ENCODE measurements at places on chromosomes 1 and 21.

DNA sequence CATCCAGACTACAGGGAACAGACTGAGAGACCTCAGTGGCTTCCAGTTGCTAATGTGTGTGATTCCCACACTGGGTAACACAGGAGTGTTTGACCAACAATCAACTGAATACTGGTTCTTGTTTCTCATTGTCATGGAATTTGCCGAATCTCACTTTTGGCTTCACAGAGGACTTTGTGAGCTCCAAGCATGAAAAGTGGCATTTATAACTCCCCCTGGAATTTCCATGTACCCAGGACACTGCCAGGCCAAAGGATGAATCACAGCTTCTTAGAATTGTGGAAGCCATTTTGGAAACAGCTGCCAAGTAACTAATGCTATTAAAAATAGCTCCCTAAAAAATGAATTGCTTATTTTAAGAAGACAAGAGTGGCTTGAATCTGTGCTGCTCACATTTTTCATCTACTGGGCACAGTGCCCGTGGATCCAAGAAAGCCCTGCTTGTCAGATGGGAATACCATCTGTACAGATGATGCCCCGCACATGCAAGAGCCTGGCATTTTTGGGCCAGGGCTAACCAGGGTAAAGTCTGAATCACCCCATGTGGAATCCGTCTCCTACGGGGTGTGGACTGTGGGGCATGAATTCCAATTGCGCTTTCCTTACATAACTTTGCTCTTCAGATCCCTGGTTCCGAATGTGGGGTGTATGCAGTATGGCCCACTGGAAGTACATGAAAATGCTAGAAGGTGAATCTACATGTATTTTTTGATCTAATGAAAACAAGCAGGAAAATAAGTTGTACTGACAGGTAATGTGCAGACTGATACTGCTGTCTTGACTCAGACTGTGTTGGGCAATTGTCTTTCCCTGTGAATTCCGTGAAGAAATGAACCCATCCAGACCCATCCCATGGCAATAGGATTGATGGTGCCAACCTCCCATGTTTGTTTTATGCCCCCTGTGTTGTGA is 487.3 kb downstream of the SIPA1L2 start:
- no peak for DNase-seq

DNA sequence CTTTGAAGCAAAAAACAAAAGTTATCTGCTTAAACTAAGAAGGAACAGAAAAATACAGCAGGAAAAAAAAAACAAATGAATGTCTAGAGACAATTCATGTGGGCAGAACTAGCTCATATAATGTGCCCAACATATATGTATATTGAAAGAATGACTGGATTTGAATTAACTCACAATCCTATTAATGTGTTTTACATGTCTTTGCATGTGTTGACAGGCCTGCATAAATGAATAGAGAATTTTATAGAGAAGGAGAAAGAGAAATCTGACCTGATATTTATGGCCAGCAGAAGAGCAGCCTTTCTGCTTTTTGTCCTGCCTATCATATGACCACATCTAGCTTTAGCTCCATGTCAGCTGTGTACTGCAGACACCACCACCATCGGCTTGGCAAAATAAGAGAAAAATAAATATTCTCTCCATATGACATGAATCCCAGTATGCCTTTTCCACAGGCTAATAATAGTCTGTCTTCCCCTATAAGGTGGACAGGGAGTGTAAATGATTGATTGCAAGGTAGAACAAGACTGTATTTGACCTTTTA is 171.5 kb upstream of the PALMD start:
- DNase-seq: no peak

- DNase-seq: no peak
These were observed 14.8 kb downstream of the KCNN3 start for GRCh38 chr1:154855186-154855851.

- no peak for DNase-seq
These were observed 66.5 kb upstream of the GADD45A start for GRCh38 chr1:67618285-67619018.

- no peak for DNase-seq
These were observed 2.7 kb upstream of the HSPG2 start for GRCh38 chr1:21939650-21940374.

- DNase-seq: no peak
These were observed 24.6 kb downstream of the TEX35 start for GRCh38 chr1:178537382-178538090.

DNA sequence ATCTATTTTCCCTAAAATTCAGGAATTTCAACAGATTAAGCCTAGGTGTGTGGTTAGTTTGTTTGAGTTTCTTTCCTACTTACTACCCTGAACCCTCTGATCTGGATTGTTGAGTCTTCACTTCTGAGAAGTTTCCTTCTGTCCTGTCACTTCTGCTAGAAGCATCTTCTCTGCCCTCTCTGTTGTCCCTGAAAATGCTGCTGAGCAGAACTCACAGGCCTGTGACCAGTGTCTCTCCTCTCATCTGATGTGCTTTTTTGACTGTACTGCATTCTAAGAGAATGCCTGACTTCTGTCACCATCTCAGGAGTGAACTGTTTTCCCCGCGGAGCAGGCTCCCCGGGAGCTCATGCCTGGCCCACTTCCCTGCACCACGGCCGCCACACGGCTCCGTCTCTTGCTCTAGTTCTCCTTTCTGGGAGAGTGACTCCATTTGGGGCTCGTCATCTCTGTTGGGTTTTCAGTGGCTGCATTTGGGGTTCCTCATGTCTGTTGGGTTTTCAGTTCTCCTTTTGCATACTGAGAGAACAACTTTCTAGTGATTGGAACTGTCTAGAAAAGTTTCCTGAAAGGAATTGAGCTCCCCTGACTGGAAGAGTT is 77.9 kb downstream of the POFUT2 start:
- no peak for DNase-seq

GRCh38 chr1:44784094-44785028 is 3.6 kb downstream of the BEST4 start:
- no peak for DNase-seq

DNA sequence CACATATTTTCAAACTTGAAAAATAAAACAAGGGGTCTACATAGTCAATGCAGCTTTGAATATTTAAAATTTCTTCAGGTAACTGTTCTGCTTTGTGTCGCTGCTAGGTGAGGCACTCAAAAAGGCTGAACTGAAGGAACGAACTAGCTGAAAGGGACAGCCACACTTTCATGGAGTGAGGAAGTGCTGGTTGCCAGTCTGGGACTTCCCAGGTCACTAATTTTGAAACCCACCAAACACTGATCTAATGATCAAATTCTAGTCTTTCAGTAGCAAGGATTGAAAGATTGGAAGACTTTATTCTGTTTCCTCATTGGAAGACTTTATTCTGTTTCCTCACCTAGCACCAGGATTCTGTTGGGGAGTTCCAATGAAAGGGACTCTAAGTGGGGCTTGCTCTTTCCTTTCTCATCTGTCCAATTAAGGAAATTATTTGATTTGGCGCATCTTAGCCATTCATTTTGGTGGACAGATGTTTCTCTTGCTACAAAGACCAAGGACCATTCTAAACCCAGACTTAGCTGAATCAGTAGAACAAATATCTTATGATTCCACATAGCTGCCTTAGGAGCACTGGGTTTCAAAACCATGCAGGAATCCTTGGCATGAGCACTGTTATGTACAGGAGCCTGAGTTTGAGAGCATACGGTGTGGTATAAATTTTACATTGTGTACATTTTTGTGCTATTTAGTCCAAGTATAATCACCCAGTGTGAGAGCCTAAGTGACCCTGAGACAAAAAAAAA is 10.9 kb upstream of the ARID1A start:
- no peak for DNase-seq

DNA sequence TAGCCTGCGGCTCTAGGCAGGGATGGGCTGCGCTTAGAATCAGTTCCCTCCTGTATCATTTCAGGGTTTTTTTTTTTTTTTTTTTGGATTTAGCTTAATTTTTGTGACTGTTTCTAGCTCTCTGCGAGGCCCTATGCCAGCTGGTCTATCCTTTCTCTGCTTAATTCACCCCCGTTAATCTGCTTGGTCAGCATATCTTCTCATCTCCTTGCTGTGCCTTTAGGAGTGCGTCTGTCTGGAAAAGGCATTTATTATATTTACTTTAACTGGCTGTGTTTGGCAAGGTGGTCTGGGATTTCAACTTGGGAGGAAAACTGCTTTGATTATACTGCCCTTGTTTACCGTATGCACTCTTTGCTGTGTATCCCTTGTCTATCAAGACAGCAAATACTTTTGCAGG is 184.8 kb upstream of the KIAA0040 start:
- DNase-seq: no peak

DNA sequence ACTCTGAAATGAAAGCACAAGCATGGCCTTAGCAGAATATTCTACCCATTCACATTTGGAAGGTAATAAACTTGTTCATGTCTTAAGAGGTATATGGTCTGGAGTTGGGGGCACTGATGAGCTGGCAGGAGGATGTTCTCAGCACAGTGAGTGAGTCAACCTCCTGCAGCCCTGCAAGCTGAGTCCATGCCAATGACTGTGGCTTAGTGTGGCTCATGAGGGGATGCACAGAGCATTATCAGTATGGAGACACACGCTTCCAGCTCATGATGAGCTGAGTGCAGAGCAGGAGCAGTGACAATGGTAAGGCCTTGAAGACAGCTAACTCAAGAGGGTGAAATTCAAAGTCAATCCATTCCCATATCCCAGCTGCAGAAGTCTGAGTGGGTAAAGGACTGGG is 102.3 kb downstream of the TNFSF18 start:
- DNase-seq: no peak

- DNase-seq: no peak
These were observed 127.5 kb upstream of the ZP4 start for GRCh38 chr1:238018214-238018613.

- DNase-seq: no peak
These were observed 1409.0 kb downstream of the PLA2G4A start for GRCh38 chr1:188237573-188238348.

DNA sequence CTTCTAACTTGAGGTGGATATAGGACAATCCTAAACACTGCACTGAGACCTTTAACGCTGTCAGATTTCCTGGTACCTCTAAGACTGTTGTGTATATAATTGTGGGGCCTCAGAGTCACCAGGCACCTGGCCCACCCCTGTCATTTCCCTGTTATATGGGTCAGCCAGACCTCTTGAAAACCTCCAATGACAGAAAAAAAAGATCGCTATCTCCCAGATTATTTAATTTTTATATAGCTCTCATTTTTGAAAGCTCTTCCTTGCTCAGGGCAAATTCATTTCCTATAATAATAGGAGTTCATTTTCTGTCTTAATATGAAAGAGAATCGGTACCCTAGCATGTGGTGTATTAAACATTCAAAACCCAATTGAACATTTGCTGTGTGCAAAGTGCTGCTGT is 56.7 kb downstream of the ZP4 start:
- DNase-seq: no peak

- no peak for DNase-seq
These were observed 21.4 kb downstream of the AHCYL1 start for GRCh38 chr1:110005971-110006370.

DNA sequence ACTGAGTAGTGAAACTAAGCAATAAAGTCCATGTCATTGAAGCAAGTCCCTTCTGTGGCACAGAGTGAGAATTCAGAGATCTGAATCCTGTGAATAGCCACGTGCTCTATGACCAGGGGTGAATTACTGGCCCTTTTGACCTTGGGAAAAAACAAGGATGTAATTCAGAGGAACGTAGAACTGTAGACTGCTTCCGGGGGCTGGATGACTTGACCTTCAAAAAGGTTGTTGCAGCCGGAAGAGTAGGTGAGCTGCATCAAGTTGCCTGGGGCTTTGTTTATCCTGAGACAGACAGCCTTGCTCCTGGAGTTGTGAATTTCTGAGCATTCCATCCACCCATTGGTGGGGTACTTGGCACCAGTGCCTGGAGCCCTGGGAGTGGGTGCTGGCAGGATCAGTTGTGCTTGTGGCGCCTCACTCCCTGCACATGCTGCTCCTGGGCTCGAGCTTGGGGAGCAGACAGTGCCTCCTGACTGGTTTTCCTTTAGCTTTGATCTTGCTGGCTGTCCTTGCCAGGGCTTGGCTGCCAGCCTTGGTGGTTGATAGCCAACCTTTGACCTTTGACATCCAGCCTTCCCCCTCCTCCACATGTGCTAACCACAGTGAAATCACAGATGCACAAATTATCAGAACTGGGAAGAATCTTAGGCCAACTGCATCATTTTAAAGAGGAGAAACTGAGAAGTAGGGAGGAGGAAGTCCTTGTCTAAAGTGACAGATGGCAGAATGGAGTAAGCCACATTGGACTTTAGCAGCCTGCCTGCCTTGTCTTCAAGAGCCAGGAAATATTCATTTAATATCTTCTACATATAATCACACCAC is 16.2 kb upstream of the MYOG start:
- DNase-seq: no peak

DNA sequence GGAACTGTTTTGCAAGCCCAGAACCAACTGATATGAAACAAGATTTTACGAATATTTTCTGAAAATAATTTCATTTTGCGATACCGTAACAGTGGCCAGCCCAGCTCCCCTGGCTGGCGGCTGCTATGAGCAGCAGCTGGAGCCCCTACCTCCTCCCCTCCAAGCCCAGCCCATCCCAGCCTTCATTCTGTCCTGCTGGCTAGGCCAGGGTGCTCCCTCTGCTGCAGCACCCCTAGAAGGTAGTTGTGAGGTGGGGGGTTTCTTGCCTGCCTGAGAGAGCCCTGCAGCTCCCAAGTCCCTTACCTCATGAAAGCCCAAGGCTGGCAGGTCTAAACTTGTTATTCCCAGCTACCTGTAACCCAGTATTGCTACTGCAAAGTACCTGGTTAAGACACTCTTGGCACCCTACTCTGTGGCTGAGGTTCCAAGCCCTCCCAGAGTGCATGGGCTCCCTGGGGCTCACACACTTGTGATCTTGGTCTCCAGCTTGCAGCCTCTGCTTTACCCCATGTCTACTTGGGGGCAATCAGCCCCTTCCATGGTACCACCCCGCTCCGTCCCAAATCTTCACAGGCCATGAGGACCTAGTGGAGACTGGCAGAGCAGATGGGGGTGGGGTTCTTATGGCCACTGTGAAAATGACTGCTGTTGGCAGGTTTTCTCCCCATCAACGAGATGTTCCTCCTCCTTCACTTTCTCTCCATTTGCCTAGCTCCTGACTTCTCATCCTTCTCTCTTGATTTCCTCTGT is 239.8 kb downstream of the TRABD2B start:
- DNase-seq: no peak

GRCh38 chr1:248621770-248622169 is 13.1 kb downstream of the OR2T11 start:
- no peak for DNase-seq

DNA sequence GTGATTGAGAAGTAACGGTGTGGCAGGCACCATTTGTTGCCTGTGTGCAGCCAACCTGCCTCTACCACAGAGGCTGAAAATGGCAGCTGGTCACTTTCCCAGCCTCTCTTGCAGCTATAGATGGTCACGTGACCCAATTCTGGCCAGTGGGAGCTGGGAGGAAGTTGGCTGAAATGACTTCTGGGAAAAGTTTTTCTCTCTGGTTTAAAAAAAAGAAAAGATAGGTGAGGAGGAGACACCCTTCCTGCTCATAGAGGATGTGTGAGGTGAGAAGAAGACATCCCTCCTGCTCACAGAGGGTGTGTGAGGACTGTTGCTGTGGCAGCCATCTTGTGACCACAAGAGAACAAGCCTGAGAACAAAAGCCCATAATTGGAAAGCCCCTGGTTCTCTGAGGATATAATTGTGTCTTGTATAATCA is 122.8 kb downstream of the SYF2 start:
- no peak for DNase-seq

GRCh38 chr1:191592039-191592438 is 566.2 kb upstream of the RGS18 start:
- DNase-seq: no peak

All from activated CD4-positive, CD25-positive, alpha-beta regulatory T cell (primary cell).